ENCODE measurements at places on chromosomes 11 and 22.

GRCh38 chr11:134471087-134471715, 59.2 kb upstream of the B3GAT1 start:
- H3K4me3 ChIP-seq: no peak overlapping the region
- H3K27ac ChIP-seq: no peak overlapping the region
- no peaks in the 10 kb centered on the region for H3K4me1 ChIP-seq
- no peak for DNase-seq
- no peaks in the 10 kb centered on the region for H3K36me3 ChIP-seq
- peaks cover 36% of the 10 kb centered on the region for H3K27me3 ChIP-seq

- H3K4me3 ChIP-seq: no peak overlapping the region
- no peaks in the 10 kb centered on the region for H3K27me3 ChIP-seq
- no peak for DNase-seq
- peaks cover 3% of the 10 kb centered on the region for H3K4me1 ChIP-seq
Observed at GRCh38 chr11:93500759-93501158, 42.4 kb downstream of the SMCO4 start.

GRCh38 chr22:49455595-49455994, 372.1 kb downstream of the BRD1 start:
- no peaks in the 10 kb centered on the region for H3K36me3 ChIP-seq
- peaks cover 8% of the 10 kb centered on the region for H3K27me3 ChIP-seq
- no peaks in the 10 kb centered on the region for H3K4me1 ChIP-seq
- DNase-seq: no peak

DNA sequence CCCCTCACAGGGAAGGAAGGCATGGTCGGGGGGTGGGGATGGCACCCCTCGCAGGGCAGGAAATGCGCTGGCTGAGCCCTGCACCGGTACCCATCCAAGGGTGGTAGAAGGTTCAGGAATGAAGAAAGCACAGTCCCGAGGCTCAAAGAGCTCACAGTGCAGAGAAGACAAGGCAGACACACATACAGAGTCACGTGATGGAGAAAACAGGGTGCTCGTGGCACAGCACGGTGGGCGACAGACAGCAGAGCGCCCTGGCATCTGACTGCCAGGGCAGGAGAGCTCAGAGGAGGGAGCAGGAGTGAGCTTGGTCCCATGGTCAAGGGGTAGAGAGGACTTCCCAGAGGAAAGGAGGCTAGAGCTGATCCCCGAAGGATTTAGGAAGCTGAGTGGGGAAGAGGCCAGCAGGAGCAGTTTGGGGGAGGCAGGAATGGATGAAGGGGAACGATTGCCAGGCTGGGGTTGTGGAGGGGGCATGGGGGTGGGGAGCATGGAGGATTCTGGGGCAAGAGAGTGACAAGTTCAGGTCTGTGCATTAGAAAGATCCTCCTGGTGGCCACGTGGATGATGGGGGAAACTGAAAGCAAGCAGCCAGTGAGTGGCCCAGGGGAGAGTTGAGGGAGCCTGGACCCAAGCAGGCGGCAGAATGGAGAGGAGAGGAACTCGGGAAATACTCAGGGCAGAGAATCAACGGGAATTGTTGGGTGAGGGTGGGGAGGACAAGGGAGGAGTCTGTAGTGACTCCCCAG, 43.9 kb downstream of the PDE2A start:
- no peaks in the 10 kb centered on the region for H3K4me1 ChIP-seq
- H3K27me3 ChIP-seq: no peaks in the 10 kb centered on the region
- no peaks in the 10 kb centered on the region for H3K36me3 ChIP-seq
- DNase-seq: no peak

GRCh38 chr22:49583341-49583740, 244.3 kb downstream of the BRD1 start:
- DNase-seq: no peak
- H3K4me3 ChIP-seq: no peak overlapping the region
- no peak overlapping the region for H3K27ac ChIP-seq
- H3K4me1 ChIP-seq: no peaks in the 10 kb centered on the region

DNA sequence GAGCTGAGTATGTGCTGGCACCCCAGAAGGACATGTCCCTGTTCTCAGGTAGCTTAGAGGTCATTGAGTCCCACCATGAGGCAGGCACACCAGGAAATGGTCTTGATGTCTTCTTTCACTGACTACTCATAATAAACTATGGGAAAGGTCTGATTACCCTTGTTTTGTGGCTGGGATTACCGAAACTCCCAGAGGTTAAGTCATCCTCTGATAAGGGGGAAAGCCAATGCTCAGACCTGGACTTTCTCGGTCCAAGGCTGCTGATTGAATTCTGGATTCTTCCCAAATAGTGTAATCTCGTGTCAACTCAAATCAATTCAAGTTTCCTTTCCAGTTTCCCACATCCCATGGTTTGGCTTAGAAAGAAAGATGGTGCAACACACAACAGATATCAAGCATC, 3.7 kb upstream of the CD44 start:
- H3K27ac ChIP-seq: no peak overlapping the region
- H3K4me3 ChIP-seq: no peak overlapping the region
- no peak for DNase-seq
- H3K4me1 ChIP-seq: peaks cover 55% of the 10 kb centered on the region
- peaks cover 3% of the 10 kb centered on the region for H3K36me3 ChIP-seq
- no peaks in the 10 kb centered on the region for H3K27me3 ChIP-seq

DNA sequence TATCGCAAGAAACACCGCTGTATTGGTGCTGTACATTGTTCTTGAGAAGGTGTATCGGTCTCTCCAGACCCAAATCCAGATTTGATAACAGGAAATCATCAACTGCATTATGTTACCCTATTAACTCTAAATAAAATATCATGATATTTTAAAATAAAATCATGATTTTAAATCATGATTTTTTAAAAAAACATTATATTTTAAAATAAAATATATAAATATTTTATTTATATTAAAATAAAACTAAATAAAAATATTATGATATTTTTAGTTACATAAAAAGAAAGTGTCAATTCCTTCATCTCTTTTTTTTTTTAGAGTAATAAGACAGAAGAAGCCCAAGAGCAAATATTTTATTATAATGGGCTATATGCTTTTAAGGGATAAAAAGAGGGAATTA, 27.6 kb downstream of the RBMXL2 start:
- no peak overlapping the region for H3K27ac ChIP-seq
- no peak for DNase-seq
- no peaks in the 10 kb centered on the region for H3K4me1 ChIP-seq
- H3K36me3 ChIP-seq: no peaks in the 10 kb centered on the region
- no peak overlapping the region for H3K4me3 ChIP-seq

DNA sequence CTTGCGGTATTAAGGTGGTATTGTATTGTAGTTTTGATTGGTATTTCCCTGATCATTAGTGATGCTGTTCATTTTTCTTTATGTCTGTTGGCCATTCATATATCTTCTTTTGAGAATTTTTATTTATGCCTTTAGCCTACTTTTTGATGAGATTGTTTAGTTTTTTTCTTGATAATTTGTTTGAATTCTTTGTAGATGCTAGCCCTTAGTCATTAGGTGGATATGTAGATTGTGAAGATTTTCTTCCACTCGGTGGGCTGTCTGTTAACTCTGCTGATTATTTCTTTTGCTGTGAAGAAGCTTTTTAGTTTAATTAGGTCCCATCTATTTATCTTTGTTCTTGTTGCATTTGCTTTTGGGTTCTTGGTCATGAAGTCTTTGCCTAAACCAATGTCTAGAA, 115.4 kb downstream of the VPREB1 start:
- H3K4me1 ChIP-seq: no peaks in the 10 kb centered on the region
- DNase-seq: no peak
- H3K36me3 ChIP-seq: no peaks in the 10 kb centered on the region
- no peak overlapping the region for H3K27ac ChIP-seq

DNA sequence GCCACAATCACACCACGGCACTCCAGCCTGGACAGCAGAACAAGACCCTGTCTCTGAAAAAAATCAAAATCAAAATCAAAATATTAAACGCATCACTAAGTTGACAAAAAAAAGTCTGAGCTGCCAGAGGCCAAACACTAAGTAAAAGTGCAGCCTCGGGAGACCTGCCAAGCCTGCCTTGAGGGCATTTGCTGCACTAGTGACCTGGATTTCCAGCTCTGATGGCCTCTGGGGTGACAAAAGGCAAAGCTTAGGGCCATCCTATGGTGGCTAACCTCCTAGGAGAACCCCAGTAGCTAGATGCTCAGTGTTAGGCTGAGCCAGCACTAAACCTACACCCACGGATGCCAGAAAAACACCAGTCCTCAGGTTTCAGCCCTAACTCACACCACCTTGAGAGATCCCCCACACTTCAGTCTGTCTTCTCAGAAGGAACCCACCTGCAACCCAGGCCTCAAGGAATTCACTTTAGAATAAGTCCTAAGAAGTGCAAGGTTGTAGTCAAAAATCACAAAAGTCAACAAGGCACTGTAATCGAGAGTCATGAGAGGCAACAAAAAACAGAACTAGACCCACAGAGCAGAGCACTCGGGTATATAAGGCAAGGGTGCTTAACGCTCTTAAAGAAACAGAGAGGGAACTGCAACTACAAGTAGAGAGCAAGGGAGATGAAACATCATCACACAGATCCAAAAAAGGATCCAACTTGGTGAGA, 28.6 kb downstream of the GNB1L start:
- peaks cover 2% of the 10 kb centered on the region for H3K4me1 ChIP-seq
- no peak overlapping the region for H3K4me3 ChIP-seq
- DNase-seq: no peak

DNA sequence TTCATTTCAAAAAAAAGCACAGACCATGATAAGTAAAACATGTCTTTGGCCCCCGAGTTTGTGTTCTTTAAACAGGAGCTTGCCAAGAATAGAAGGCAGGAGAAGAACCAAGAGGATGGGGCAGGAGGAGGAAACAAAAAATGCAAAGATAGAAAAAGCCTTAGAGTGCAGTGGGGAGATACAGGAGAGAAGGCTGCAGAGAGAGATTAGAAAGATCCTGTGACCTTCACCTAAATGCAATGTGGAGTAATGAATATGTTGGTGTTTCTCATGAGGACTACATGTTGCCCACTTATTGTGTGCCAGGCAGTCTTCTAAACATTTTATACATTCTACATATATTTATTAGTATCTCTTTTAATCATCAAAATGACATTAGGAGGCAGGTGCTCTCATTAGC, 2.3 kb upstream of the APLNR start:
- DNase-seq: no peak
- no peak overlapping the region for H3K4me3 ChIP-seq
- peaks cover 4% of the 10 kb centered on the region for H3K4me1 ChIP-seq
- no peak overlapping the region for H3K27ac ChIP-seq
- no peaks in the 10 kb centered on the region for H3K36me3 ChIP-seq

DNA sequence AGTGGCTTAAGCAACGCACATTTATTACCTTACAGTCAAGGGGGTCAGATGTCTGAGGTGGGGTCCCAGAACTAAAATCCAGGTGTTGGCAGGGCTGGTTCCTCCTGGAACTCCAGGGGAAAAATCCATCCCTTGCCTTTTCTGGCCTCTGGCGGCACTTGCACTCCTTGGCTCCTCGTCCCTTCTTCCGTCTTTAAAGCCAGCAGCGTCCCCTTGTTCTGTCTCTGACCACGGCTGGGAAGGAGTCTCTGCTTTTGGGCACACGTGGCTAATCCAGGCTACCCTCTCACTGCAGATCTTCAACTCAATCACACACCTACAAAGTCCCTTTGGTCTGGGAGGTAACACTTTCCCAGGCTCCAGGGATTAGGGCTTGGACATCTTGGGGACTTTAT, 73.5 kb upstream of the WNT7B start:
- H3K27ac ChIP-seq: no peak overlapping the region
- no peak for DNase-seq
- H3K4me3 ChIP-seq: no peak overlapping the region

DNA sequence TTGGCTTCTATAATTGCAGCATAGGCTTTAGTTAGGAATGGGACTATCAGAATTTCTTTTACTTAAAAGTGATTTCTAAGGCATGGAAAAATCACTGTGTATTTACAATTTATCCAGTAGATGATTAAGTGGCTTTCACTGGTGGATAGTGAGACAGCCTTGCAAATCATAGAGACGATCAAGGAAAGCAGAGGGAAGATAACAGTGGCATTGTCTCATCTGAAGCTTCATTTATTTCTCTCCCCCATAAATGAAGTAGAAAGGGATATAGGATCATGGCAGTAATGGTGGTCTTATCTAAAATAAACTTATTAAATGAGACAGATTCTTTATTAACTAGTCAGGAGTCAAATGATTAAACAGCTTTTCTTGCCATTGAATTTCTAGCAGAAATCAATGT, 224.2 kb upstream of the ANO5 start:
- no peak overlapping the region for H3K4me3 ChIP-seq
- no peaks in the 10 kb centered on the region for H3K27me3 ChIP-seq
- DNase-seq: no peak
- no peaks in the 10 kb centered on the region for H3K4me1 ChIP-seq

GRCh38 chr22:32950366-32950765, 107.8 kb downstream of the SYN3 start:
- H3K4me3 ChIP-seq: no peak overlapping the region
- peaks cover 2% of the 10 kb centered on the region for H3K27me3 ChIP-seq
- no peak for DNase-seq

DNA sequence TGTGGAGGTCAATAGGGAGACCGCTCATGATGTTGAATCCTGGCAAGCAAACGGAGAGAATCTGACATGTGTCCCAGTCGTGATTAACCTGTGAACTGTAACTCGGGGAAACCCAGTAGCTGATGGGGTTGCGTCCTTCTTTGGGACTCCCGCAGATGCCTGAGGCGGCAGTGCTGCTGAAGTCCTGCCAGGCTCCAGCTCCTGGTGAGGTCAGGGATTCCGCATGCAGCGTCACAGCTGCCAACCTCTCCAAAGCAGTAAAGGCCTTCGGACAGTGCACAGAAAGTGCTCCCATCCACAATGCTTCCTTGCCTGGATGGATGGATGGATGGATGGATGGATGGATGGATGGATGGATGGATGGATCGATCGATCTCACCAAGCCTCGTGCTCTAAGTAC, 13.5 kb downstream of the KCNQ1 start:
- no peak overlapping the region for H3K4me3 ChIP-seq
- no peak overlapping the region for H3K27ac ChIP-seq
- H3K36me3 ChIP-seq: no peaks in the 10 kb centered on the region

DNA sequence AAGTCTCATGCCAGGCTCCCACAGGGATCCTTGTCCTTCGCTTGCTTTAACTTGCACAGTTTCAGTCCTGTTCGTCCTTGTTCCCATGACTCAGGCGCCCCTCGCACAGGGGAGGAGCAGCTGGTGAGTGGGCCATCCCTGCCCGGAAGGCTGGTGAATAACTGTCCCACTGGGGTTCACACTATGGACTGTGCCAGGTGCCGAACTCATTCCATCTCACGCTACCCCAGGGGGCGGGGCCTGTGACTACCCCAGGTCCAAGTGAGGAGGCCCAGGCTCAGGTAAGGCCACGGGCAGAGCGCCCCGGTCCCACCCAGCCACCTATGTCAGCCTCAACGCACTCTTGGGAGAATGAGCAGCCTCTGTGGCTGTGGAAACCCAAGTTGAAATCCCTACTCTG, 7.2 kb upstream of the CARD10 start:
- no peak overlapping the region for H3K27ac ChIP-seq
- H3K4me3 ChIP-seq: no peak overlapping the region
- no peaks in the 10 kb centered on the region for H3K36me3 ChIP-seq
